Transverse colon (tissue), 4 donors: ENCODE measurements at places on chromosomes 4 and X. TPM values are rescaled to one million over a fixed set of nuclear protein-coding genes. Genes with fewer than 3 reads are reported as not detected.

GRCh38 chr4:184513802-184514120 is 39.4 kb upstream of the IRF2 start:
- no peak for DNase-seq

GRCh38 chr4:88315460-88316017 is 31.2 kb upstream of the PPM1K start:
- no peak for DNase-seq

TENM3 gene
- 9.8 TPM for total RNA-seq

GRCh38 chrX:114976292-114976691 is 41.1 kb downstream of the IL13RA2 start:
- no peak for DNase-seq

GRCh38 chr4:101205916-101206315 is 141.4 kb downstream of the PPP3CA start:
- DNase-seq = no peak

ZXDB gene
- 8.2 TPM for total RNA-seq

COL4A5 gene
- total RNA-seq = 3.2 TPM

PRDM8 gene
- total RNA-seq = 1.9 TPM

ARMCX1 gene
- 16.1 TPM for total RNA-seq

DNA sequence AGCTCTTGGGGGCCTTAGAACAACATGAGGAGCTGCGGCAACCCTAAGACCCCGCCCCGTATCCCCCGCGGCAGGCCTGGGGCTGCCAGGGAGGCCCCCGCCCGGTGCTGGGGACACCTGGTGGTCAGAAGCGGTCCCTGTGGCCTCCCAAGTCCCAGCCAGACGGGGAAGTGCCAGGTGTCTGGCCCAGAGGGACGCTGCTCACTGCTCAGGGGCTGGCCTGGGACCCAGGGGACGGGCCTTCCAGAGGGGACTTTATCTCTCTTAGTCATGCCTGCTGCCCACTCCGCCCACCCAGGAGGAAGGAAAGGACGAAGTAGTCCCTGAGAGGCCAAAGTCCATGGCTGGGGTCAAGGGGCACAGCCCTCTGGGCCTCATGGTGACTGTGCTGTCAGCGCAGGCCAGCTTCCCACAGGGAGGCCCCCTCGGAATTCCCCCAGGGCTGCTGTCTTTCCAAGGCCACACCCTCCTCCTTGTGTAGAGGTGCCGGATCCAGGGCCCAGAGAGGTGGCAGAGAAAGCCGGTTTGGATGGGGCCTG is 31.0 kb upstream of the HTRA3 start:
- peak; percentile 21 for DNase-seq

GRCh38 chrX:141641138-141641537 is 51.6 kb downstream of the SPANXA2 start:
- no peak for DNase-seq

DNA sequence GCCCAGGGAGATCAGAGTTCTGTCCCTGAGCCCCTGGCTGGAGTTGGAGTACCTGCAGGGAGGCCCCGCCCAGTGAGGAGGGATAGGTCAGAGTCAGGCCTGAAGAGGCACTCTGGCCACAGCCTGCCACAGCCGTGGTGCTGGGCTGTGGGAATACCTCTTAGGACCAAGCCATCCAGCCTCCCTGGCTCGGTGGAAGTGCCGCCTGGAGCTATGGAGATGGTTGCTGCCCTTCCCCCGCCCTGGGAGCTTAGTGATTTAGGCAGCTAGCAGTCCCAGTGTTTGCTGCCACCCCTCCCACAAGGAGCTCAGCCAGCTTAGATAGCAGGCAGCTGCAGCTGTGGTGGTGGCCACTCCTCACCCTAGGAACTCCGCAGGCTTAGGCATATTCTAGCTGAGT is 446.3 kb upstream of the GNPDA2 start:
- DNase-seq = no peak

GRCh38 chrX:69311936-69312670 is 146.8 kb upstream of the PJA1 start:
- DNase-seq = no peak

GRCh38 chr4:171430495-171430894 is 382.7 kb upstream of the GALNTL6 start:
- DNase-seq = no peak

DNA sequence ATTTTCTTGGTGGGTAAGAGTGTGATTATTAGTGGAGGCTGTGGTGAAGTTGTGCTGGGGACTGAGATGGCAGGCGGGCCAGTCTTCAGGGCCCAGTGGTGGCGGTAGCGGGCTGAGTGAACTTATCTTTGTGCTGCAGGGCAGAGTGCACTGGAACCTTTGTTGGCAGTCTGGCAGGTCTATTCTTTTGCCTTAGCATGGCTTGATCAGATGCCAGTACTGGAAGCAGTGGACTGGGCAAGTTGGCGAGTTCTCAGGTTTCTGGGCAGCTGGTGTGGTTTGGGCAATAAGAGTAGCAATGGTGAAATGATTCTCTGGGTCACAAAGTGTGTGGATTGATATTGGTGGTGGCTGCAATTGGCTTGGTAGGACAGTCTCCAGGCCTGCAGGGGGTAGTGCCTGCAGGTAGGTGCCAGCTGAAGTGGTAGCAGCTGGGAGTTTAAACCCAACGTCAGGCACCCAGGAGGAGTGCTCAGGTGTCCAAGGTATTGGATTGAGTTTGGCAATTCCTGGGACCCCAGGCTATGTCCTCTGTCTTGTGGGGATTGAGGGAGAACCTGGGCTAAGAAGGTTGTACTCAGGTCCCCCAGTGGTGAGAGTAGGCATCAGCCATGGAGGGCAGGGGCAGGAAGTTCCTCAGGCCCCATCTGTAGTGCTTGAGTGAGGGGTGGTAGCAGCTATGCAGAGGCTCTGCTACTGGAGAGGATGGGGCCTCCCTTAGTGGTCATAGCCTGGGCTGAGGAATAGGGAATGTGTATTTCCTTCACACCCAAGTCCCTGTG is 34.9 kb upstream of the SLC25A14 start:
- no peak for DNase-seq

DNA sequence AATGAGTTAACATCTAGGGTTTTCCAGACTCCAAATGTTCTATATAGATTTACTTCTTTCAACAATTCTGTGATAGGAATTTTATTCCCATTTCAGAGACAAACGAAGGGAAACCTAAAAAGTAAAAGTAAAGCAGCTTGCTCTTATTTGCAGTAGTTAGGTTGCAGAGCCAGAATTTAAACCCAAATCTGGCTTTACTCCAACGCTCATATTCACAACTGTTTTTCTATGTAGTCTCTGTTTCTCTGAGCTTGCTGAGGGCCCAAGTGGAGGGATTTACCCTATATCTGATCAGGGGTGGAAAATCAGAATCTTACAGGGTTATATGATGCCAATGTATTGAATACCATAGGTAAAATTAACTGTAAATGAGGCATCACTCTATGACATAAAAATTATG is 599.1 kb upstream of the GRIA3 start:
- DNase-seq = no peak

GRCh38 chr4:114654592-114654991 is 56.0 kb downstream of the UGT8 start:
- no peak for DNase-seq

DNA sequence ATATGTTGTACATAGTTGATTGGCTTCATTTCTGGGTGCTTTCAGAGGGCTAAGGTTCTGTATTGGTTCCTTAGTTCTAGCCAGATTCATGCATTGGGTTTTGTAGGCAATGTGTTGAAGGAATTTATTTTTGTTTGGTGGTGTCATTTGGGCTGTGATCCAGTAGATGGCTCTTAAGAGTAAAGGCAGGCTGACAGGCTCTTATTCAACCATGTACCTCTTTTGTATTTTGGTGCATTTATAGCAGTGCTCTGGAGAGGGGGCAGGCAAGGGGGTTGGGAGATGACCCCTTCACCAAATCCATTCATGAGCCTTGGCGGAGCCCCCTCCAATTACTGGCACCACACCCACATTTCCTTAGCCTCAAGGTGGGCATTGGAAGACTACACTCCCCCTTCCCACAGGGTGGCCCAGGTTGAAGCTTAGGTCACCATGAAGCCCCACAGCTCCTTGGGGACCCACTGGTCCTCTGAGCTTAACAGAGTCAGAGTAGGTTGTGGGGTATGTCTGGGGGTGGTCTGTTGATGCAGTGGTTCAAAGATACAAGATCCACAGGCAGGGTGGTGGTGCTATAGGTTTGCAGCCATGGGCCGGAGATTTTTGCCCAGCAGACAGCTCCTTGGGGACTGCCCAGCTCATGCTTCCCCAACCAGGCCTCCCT is 143.0 kb upstream of the GNPDA2 start:
- no peak for DNase-seq

DNA sequence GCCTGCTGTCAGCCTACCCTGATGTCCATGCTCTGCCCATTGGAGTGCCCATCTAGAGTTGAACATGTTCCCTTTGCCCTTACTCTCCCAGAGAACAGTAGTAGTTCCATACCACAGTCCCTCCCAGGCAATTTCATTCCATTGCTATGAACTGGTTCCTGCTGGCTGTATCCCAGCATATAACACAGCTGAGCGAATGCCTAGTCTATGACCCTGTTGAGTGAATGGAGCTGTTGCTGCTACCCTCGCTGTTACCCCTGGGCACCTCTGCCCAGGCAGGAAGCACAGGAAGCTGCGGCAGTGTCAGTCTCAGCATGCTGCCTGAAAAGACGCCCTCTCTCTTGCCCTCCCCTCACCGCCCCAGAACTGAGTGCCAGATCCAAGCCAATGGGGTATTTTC is 73.3 kb downstream of the SOX3 start:
- no peak for DNase-seq

DNA sequence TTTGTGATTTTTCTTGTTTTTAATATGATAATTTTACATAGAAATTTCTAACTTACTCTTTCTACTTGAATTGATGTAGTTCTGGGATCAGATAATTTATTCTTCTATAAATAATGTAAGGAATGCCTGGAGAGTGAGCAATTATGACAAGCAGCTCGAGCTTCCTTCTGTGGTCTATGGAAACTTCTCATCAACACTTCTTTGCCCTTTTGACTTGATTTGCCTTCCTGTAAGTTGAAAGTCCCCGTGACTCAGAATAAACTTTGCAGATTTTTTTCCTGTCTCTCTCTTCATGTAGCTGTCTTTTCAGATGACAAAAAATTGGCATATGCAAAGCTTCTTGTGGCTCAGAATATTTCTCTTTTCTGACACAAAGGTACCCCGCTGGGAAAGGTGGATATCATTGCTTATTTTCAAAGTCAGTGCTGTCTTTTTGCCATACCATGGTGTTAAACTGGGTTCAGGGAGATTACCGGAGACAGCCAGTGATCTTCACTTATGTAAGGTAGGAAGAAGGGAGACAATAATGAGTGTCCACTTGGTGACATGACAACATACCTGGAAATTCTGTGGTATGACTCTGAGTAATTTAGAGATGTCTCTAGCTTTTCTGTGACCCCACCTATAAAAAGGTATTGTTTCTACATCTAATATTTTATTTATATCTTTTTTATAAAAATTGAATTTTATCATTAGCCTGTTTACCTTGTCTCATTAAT is 278.6 kb upstream of the GNPDA2 start:
- DNase-seq = no peak

- no peak for DNase-seq
Observed at GRCh38 chrX:118724775-118725174, 2.6 kb upstream of the IL13RA1 start.

DNA sequence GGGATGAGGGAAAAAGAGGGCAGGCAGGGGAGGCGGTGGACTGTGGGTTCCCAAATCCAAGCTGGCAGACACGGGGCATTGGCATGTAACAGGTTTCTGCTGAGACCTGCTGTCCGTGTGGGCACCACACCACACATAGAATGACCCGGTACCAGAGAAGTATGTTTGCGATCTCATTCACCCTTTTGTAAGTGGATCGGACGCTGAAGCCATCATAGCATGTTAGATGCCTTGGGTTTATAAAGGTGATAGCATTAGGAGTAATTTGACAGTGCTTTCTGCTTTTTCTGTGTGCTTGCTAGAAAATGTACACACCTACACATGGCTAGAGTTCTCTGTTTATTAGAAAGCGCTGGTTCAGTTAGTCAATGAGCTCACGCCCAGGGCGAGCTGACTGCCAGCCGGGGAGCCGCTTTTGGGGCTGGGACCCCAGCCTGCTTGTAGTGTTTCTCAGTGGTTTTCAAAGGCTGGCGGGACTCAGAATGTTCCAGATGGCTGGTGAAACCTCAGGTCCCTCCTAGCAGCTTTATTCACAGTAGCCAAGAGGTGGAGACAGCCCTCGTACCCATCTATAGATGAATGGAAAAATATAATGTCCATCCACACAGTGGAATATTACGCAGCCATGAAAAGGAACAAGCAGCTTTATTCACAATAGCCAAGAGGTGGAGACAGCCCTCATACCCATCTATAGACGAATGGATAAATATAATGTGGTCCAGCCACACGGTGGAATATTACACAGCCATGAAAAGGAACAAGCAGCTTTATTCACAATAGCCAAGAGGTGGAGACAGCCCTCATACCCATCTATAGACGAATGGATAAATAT is 579 bp downstream of the IL3RA start:
- DNase-seq = no peak

XIAP gene
- 60.3 TPM for total RNA-seq

DNA sequence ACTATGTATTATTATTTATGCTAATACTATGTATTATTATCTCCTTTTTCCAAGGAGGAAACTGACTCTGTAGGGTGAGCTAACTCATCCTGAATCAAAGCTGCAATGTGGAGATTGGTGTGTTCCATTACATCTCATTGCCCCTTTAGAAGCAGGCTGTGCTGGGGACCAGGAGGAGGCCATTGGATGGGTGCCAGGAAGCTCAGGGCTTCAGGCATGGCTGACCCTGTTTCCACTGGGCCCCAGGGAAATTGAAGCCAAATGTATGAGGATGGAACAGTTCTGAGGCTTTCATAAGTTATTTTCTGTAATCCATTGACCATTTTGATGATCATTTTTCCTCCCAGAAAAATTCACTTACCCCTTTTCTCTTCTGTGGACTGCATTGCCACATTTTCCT is 418.8 kb upstream of the ZFP42 start:
- no peak for DNase-seq

DNA sequence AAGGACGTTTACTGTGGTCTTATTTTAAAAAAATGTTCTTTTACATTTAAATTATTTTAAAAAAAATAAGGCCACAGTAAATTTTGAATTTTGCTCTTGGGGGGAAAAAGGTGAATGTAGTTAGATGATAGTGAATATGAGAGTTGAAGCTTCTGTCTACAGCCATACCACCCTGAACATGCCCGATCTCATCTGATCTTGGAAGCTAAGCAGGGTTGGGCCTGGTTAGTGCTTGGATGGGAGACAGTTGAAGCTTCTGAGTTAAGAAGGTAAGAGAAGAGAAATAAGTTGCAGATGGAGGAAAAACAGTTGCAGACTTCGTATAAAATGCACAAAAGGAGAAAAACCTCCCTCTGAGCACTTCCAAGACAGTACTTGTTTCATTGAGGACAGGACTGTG is 115.6 kb upstream of the NR3C2 start:
- no peak for DNase-seq
